Astrocyte (in vitro differentiated cells and primary cell): ENCODE measurements at places on chromosomes 6 and 20. TPM values are rescaled to one million over a fixed set of nuclear protein-coding genes. Genes with fewer than 3 reads are reported as not detected.

- no peak for DNase-seq
Measured at GRCh38 chr6:2576499-2576898, 174.2 kb downstream of the MYLK4 start.

DNA sequence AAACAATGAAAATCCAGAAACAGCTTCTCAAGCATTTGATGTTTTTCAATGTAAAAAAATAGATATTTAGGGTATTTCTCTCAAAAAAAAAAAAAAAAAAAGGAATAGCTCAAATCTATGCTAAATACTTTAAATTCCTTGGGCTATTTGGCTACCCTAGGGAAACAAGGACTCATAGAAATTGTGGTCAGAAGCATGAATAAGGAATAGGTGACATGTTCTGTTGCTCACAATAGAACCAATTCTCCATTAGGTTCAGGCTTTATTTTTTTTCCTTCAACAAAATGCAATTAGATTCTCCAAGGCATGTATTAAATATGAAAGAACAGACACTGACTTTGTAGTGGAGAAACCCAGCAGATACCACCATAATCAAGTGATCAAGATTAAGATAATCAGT lies 904.3 kb upstream of the FLRT3 start:
- DNase-seq = peak; percentile 27

GRCh38 chr6:145073811-145074210 lies 661.5 kb downstream of the EPM2A start:
- peak; percentile 41 for DNase-seq

Gene TAGAP
- 0.10 and 0.11 TPM in 2 replicates for total RNA-seq

Gene TMX4
- total RNA-seq = 17.3 and 20.4 TPM in 2 replicates

DNA sequence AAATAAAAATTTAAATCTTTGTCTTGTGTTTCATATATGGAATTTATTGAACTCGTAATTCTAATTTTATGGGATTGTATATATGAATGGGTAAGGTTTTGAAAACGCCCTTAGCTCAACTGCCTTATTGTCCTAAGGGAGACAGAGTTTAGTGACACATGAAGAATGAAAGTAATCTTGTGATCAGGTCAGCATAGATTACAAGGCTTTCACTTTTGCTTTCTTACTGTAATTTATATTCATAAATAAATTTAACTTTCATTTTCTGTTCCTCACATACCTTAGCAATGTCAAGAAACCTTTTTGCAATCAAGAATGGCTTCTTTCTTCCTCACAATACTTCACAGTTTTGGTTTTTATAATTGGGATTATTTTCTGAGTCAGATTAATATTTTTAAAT lies 14.4 kb downstream of the KPNA5 start:
- DNase-seq = no peak

Gene TRIM31
- not detected in 2 replicates for total RNA-seq

GRCh38 chr6:57303931-57304681 lies 13.3 kb upstream of the PRIM2 start:
- peak; percentile 49 for DNase-seq

Gene PRR18
- total RNA-seq = 0.14 TPM in 1 of 2 replicates, not detected in the other

Gene OR2B3
- total RNA-seq = not detected in 2 replicates

DNA sequence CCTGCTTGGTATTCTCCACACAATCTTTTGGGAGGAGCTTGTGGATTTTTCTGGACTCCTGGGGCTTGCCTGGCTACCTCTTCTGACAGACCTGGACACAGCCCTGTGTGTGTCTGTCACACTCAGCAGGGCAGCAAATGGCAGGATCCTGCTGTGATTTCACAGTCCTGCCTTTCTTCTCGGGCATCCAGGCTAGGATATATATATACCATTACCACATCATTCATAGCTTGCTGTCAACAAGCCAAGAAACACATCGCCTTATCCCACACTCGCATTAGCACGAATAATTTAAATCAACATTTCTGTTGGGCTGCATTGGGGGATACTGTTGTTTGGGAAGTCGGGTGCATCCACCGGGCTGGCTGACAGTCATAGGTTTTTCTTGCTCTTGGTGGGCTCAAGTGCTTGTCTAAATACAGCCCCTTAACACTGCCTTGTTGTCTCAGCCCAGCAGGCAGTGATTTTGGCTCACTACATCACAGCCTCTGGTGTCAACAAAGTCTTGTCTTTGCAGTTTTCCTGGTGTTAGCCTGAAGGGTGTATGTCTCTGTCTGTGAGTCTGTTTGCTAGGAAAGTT lies 154.9 kb upstream of the FERMT1 start:
- no peak for DNase-seq

Gene HLA-DOB
- 0.20 and 0.79 TPM in 2 replicates for total RNA-seq

GRCh38 chr20:17785007-17785406 lies 85.2 kb downstream of the BANF2 start:
- DNase-seq = no peak

Gene REV3L
- 18.2 and 23.0 TPM in 2 replicates for total RNA-seq

DNA sequence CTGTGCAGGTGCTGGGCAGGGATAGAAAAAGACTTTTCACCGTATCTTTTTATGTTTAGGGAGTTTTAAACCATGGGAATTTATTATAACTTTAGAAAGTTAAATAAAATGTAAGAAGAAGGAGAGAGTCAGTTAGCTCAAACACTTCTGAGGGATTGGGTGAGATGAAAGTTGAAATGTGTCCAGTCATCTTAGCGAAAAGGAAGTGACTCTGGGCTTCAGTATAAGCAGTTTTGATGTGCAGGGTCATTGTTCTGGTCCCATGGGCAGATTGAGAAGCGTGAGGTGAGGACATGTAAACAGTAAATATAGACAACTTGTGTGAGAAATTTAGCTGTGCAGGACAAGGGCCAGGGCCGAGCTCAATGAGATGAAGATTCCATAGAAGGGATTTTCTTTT lies 66.9 kb downstream of the TOX2 start:
- DNase-seq = no peak

Gene KCNK15
- total RNA-seq = 0.14 and 0.17 TPM in 2 replicates
